CMK (cell line): ENCODE measurements at places on chromosomes 6 and 20.

DNA sequence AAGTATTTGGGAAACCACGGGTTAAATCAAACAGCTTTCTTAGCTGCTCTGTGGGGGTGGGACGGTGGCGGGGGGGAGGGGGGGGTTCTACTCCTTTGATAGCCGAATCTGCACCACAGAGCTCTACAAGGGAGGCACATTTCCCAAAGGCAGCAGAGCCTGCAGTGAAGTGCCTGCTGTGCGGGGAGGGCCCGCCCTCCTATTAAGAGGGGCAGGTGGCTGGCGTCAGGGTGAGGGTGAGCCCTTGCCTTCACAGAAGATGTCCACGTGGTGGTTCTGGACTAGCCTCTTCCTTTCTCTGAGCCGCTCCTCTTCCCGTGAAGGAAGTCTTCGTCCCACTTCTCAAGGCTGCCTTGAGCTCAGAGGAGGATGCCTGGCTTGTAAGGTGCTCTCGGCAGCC is 174.9 kb upstream of the THBS2 start:
- DNase-seq, result no peak

DNA sequence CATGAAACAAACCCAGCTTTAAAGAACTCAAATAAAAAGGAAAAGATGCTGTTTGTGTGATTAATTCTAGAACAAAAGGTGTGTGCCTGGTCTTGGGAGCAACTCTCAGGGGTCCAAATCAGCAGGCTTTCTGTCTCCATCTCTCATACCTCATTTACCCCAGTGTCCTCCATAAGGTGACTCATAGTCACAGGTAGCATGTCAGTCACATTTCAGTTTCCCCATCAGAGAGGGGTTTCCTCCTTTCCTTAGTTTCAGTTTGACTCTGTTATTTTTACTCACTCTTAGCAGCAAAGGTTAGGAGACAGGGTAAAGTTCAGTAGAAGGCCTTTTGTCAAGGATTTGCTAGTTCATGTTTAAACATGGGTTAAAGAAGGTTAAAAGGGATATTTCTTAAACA is 46.2 kb downstream of the OGFRL1 start:
- DNase-seq, result no peak

GRCh38 chr6:72703093-72703492 is 81.2 kb downstream of the KCNQ5 start:
- DNase-seq, result peak; percentile 3

- DNase-seq, result no peak
These were observed 28.7 kb downstream of the ECT2L start for GRCh38 chr6:138824482-138825144.

GRCh38 chr6:17871189-17871519 is 116.3 kb downstream of the KIF13A start:
- DNase-seq, result no peak

- no peak for DNase-seq
These were observed 177.5 kb downstream of the TMEM242 start for GRCh38 chr6:157145656-157146285.

DNA sequence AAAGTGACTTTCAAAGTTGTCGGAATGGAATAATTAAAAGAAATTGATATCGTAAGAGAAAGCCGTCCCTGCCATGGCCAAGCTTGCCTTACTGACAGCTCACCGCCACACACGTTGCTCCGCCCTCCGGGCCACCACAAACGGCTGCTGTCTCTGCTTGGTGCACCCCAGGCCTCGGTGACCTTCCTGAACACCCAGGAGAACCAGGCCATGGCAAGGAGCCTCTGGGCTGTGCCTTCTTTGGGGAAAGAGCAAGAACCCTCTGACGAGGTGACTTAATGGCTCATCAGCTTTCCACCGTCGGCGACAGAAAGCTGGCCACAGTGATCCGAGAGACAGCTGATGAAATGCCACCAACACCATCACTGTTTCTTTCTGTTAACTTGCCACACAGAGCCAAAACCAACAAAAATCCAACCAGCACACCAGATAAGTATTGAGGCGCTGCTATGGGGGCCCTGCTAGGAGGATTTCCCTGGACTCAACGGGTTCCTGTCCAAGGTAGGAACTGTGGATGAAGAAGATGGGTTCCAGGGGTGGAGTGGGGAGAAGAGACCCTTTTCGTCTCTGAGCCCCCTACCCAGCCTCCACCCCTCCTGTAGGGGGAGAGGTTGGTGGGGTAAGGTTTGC is 61.4 kb downstream of the NPEPL1 start:
- no peak for DNase-seq

- DNase-seq, result no peak
These were observed 257.5 kb downstream of the FOXC1 start for GRCh38 chr6:1867197-1867596.

DNA sequence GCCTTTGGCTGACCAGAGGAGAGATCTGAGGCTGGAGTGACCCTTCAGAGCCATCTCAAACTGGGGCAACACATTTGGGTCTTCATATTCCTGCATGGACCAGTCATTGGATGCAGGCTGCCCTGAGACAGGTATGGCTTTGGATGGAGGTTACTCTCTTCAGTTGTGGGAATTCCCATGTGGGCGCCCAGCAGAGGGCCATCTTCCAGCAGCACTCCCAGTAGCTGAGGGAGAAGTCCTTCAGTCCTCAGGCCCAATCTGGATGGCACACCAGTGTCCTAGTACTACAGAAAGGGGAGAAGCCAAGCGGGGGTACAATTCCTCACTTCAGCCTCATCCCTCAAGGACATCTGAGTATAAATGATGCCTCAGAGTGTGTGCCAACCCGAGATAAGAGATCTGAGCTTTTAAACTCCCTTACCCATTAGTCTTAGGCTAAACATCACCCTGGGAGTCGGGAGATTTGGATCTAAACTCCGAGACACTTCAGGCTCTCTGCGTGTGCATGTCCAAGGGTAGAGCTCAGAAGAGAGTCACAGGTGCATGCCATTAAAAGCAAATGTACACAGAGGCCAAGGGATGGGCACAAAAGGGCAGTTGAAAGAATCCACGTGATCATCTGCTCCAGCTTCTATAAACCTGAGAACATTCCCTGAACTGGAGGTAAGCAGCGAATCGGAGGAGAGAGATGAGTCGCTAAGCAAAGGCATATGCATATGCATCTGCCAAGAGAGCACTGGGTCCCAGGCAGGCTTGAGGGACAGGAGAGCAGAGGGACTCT is 204.6 kb downstream of the CD83 start:
- DNase-seq, result no peak

- DNase-seq, result no peak
These were observed 6.5 kb upstream of the RALGAPB start for GRCh38 chr20:38466171-38466570.

DNA sequence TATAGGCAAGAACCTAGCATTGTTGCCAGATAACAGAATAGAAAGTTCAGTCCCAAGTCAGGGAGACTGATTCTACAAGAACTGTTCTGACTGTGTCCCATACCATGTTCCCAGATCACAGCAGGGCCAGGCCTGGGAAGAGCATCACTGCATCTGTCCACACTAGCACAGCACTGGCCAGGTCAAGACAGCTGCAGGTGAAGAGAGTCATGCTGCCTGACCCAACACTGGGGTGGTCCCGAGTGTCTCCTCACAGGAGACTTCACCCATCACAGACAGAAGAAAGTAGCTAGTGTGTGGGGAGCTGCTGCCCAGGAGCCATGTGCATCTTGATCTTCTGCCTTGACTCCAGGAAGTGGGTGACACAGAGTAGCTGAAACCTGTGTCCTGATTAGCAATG is 1.3 kb upstream of the CST9L start:
- no peak for DNase-seq

DNA sequence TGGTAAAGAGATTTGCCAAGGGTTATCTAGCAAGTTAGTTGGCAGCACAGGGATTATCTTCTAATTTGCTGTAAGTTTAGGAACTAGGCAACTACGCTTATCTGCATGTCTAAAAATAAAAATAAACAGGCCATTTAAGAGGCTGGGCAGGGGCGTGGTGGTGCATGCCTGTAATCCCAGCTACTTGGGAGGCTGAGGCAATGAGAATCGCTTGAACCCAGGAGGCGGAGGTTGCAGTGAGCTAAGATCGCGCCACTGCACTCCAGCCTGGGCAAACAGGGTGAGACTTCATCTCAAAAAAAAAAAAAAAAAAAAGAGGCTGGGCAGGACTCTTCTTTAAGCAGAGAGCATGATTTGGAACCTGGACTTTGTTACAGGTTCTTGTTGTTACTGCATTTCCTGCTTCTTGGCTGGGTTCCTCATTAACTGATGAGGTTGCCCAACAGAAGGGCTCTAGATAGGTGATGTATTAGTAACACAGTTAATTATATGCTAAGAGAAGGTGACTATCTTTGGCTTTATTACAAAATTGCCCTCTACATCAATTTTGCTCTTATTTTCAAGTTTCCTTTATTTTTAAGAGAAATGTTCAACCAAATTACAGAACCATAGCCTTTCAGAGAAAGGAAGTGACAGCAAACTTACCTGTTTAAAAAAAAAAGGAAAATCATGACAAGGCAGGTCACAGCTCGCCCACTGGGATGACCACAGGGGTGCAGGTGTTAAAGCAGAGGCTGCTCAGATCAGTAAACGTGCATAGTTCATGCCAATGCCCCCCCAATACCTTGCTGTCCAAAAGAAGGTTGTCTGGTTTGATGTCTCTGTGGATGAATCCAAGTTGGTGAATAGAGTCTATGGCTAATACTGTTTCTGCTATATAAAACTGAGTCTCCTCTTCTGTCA is 32.5 kb downstream of the STK38 start:
- DNase-seq, result no peak

DNA sequence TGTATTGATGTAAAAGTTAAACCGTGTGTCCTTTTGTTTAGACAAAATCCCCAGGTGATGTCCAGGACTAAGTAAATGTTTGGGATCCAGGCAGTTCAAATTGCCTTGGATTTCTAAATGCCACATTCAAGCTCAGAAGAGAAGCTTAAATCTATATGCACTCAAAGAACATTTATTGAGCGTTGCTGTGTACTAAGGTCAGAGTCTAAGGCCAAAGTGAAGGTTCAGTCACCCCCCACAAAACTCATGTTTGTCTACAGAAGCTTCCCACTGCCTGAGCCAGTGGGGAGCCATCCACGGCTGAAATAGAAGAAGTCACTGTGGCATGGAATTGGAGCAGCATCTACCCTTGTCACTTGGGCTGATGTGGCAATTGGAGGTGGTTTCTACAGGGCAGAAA is 70.7 kb upstream of the INSM1 start:
- no peak for DNase-seq

DNA sequence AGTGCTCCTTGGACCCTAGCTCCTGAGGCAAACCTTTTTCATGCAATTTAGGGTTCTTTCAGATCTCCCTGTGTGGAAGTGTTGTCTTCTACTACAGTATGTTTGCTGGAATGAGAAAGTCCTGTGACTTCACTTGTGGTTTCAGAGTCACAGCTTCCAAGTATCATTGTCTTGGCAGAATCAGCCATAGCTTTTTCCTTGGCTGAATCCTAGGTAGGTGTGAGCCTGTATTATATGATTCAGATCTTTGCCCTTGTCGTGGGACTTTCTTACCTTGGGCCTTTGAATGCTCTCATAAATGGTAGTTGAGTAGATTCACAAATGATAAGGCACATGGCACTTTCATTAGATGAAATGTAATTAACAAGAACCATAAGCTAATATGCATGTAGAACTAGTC is 16.5 kb downstream of the CARMIL1 start:
- DNase-seq, result no peak

DNA sequence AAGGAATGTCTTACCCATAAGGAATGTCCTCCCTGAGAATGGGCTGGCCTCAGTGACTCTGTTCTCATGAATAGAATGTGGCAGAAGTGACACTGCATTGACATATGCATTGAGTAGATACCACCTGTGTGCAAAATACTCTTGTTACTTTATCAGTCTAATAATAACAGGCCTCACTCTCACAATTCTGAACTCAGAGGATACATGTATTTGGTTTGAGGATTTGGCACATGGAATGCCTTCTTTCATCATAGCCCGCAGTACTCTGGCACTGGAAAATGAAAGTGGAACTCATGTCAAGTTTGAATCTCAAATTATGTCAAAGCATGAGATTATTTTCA is 52.9 kb upstream of the PLCB4 start:
- DNase-seq, result no peak

GRCh38 chr6:113642714-113643406 is 214.3 kb upstream of the MARCKS start:
- peak; percentile 2 for DNase-seq

DNA sequence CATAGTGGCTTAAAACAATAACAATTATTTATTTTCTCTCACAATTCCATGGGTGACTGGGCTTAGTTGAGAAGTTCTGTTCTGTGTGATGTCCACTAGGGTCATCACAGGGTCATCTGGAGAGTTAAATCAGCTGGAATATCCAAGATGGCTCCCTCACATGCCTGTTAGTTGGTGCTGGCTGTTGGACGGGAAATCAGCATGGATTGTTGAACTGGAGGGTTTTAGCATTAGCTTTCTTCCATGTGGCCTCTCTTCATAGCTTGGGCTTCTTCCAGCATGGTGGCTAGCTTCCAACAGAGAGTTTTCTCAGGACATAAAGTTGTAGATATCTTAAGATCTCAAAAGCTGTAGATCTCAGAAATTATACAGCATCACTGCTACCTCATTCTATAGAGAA is 19.6 kb downstream of the MARCKS start:
- DNase-seq, result no peak

DNA sequence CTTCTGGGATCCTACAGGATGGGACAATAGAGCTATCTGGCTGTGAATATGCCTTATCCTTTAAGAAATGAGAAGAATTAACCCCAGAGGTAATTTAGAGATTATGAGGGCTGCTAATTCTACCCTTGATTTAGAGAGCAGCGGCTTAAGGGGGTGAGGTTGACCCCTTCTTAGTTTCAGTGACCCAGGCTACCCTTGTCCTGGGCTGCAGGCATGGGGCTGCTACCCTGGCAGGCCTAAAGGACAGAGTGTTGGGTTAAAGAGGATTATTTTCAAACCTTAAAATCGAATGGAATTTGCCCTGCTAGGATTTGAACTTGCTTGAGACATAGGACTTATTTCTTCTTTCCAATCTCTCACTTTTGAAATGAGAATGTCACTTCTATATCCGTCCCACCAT is 1343.4 kb downstream of the HACE1 start:
- DNase-seq, result no peak

- no peak for DNase-seq
These were observed 52.4 kb downstream of the DSTN start for GRCh38 chr20:17622086-17622850.
